ENCODE measurements at places on chromosomes 6 and 20. TPM values are rescaled to one million over a fixed set of nuclear protein-coding genes. Genes with fewer than 3 reads are reported as not detected.
A peak's percentile ranks its signal among the peaks of the same experiment; 100 is the strongest.

- peak; percentile 77 for DNase-seq
These were observed 20.7 kb downstream of the GTPBP2 start for GRCh38 chr6:43608310-43608763.

DNA sequence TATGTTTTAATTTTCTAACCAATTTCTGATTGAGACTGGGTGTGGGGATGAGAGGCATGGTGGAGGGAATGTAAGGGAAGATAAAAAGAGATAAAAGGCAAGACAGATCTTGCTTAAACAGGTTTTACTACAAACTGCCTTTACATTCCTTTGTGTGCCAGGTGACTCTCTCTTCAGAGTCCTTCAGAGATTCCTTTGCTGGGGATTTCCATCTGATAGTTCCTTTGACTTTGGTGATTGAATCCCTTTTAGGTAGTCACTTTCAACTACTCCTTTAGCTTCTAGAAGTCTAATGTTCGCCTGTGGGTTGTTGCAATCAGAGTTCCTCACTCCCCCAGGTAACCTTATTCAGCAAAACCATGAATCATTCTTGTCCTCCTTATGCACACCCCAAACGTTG lies 283.3 kb upstream of the MANEA start:
- no peak for DNase-seq

DNA sequence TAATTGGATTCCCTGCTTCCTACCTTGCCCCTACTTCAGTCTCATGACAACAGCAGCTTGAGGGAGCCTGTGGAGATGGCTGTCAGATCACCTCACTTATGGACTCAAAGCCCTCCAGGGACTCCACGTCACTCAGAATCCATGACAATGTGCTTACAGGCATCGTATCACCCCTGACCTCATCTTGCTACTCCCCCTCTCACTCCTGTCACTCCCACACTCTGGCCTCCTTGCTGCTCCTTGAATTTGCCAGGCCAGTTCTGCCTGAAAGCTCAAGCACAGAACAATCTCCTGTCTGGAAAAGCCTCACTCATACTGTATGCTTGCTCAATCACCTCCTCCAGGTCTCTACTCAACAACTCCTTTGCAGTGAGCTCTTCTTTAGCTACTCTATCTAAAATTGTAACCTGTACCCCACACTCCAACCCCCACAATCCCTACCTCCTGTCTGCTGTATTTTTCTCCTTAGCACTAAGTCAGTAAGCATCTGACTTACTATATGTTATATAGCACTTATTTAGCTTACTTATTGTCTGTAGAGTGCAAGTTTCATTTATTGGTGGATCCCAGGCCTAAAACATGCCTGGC lies 10.7 kb upstream of the GSTA4 start:
- DNase-seq, result no peak

DNA sequence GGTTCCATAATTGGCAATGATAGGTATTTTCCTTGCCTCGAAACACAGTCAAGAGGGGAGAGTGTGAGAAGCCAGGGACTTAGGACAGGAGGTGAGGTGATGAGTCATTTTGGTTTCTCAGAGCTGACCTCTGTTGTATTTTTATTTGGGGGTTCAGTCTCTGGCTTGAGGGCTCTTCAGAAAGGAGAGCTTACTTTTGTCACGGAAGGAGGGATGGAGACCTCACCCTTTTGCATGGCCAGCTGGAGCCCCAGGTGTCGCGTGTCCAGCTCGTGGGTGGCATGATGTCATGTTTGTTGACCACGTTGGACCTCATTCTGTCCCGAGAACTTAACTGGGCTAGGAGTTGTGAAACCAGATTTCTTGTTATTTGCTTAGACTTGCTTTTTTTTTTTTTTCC lies 293.9 kb downstream of the QKI start:
- DNase-seq, result no peak

GRCh38 chr20:17884307-17885003 lies 84.1 kb downstream of the SNX5 start:
- DNase-seq, result no peak

DNA sequence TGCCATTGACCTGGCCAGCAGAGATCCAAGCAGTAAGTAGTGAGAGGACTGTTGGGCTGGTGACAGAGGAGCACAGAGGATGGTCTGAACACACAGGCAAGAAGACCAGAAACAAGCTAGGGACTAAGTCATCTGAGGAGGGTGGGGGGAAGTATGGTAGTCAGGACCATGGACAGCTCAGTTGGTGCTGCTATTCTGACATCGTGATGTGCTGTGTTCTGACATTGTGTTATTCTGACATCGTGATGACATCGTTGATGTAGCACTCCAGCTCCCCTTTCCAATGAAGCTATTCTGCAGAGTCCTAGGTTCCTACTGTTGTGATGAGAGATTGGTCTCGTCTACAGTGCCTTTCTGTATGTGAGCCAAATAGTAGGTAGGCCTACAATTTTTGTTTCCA lies 28.7 kb downstream of the CFAP206 start:
- peak; percentile 53 for DNase-seq

DNA sequence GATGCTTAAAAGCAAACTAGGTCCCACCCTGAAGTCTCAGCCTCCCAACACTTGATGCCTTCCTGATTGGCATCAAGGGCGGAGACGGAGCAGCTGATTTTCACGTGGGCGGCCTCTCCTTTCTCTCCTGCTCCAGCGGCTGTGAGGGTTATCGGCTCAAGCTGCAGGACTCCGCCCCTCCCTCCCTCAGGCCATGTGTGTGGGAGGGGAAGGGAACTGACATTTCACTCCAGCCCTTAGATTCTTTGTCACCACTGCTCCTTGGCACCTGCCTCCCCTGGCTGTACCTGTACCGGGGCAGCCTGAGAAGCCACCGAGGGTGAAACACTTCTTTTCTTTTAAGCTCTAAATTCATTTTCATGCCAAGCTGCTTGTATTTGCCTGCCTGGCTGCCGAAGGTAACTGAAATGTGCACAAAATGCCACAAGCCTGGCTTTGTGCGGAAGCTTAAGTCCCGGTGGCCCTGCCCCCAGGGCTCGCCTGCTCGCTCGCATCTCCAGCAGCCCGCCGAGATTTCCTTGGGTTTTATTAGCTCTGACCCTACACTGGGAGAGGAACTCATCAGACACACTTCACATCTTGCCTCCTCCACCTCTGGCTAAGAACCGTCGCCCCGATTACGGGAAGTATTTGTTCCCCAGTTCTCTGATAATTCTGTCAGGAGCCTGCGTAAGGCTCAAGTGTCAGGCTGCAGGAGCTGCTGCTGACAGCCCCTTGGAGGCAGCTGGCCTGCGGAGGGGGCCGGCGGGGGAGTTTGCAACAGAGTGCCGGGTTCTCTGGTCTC lies 9.6 kb upstream of the CPNE5 start:
- peak; percentile 78 for DNase-seq

GRCh38 chr20:61184194-61184593 lies 67.9 kb upstream of the CDH4 start:
- DNase-seq, result no peak

GRCh38 chr6:31214516-31214915 lies 44.0 kb upstream of the POU5F1 start:
- DNase-seq, result no peak

- no peak for DNase-seq
These were observed 146.9 kb upstream of the AHI1 start for GRCh38 chr6:135644394-135644793.

DNA sequence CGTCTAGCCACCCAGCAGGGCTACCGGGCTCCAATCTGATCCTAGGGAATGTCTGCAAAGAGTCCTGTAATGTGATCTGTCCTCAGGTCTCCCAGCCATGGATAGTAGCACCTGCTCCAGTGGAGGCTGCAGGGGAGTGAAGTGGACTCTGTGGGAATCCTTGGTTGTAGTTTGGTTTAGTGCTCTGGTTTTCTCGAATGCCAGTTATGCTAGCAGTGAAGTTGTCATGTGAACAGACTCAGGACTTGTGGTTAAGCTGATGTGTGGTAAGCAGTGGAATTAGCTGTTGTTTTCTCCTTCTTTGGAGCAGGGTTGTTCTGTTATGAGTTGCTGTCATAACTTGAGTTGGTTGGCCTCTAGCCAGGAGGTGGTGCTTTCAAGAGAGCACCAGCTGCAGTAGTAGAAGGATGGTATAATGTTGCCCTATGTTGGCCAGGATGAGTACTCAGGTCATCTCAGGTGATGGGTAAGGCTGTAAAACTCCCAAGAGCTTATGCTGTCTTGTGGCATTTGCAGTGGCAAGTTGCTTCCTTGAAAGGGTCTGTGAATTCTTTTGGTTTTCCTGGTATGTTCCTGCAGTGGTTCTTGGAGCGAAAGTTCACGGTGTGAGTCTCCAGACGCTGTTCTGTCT lies 390.2 kb downstream of the UTRN start:
- peak; percentile 80 for DNase-seq

The BPIFB4 gene
- total RNA-seq, result not detected

The HCK gene
- 5.5 TPM for total RNA-seq

The WTAP gene
- 73.4 TPM for total RNA-seq

The XKR7 gene
- 0.06 TPM for total RNA-seq

The MAP1LC3A gene
- total RNA-seq, result 42.8 TPM
